DMS 273 treated with DMSO at 0.1 percent for 48 hours (cell line): ENCODE measurements at places on chromosomes 7 and 10.
A peak's percentile ranks its signal among the peaks of the same experiment; 100 is the strongest.

- DNase-seq, result peak; percentile 21
Measured at GRCh38 chr10:34655286-34656170, 159.6 kb downstream of the PARD3 start.

- DNase-seq, result no peak
Measured at GRCh38 chr10:128067691-128068397, 58.4 kb downstream of the MKI67 start.

GRCh38 chr10:64385355-64385754, 864.2 kb downstream of the REEP3 start:
- DNase-seq, result no peak

- no peak for DNase-seq
Measured at GRCh38 chr7:21326241-21326640, 101.6 kb upstream of the SP4 start.

DNA sequence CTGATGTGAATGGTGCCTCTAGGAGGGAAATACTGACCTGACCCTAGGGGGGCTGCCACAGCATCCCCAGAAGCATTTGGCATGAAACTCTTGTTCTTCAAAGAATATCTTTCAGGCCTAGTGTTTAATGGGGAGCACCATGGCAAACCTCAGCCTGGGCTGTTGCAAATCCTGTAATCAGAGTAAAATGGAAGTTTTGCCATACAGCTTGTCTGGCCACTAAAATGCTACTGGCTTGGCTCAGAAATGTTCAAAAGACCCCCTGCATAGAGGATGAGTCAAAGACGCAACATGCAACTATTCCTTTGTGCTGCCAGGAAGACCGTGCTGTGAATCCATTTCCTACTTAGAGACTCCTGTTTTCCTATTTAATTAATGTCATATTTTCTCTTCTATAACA, 26.7 kb downstream of the HECW1 start:
- no peak for DNase-seq

DNA sequence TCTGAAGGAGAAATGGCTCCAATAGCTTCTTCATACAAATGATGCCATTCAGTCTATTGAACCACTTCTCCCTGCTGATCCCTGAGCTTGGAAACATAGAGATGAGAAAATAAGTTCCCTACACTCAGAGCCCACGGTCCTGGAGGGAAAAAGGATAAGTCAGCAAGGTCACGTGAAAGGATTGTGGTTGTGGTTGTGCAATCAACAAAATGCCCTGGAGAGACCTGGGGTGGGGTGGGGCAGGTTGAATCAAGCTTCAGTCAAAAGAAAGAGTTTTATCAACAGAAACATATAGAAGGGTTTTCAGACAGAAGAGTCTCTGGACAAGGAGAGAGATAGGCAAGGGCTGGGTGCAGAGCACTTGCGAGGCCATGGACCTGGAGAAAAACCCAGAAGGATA, 30.1 kb downstream of the C10orf90 start:
- DNase-seq, result no peak

- DNase-seq, result no peak
Measured at GRCh38 chr7:155324012-155324917, 26.6 kb downstream of the INSIG1 start.

DNA sequence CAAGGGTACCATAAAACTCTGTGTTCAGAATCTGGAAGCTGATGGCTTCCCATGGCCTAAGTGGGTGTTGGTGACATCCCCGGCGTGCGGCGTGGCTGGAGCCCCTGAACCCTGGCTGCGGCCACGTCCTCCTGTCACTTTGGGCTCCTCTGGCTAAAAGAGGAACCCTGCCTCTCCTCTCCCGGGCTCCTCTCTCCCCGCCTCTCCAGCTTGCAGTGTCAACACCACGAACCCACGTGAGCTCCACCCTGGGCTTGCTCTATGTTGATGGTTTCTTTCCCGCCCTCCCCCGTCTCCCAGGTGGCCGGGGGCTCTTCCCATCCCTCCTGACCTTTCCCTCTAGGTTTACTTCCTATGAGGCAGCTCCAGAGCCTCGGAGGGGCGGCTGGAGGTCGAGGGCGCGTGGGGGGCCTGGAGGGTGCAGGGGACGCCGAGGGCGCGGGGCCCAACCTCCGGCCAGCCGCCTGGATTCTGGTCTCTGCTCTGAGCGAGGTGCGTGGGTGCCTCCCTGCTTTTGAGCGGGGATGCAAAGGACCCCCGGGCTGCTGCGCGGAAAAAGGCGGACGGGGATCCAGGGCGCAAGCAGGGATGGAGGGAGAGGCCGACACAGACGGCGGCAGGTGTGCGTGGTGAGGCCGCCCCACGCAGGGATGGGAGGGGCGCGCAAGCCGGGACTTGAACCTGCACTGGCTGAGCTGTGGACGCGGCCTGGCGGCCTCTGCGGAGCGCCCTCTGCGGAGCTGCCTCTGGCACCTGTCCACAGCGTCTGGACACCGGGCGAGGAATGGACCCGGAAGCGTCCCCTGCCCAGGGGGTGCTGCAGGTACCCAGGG, 115.5 kb upstream of the DIP2C start:
- no peak for DNase-seq

DNA sequence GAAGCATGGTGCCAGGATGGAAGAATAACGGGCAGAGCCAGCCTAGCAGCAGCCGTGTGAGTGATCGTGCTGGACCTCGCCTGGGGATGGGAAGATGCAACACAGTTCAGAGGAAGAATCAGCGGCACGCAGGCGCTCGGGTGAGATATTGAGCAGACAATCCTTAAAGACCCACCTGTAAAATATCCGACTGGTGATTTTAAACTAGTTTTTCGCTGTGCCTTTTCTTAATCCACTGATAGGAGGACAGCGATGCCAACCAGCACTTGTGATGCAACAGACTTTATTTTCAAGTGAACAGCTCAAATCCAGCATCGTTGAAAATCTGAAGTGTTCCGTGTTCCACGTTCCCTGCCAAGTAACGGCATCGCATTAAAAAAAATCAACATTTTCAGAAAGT, 214.7 kb downstream of the TEX36 start:
- no peak for DNase-seq

- no peak for DNase-seq
Measured at GRCh38 chr7:108328174-108328651, 128.0 kb downstream of the NRCAM start.

DNA sequence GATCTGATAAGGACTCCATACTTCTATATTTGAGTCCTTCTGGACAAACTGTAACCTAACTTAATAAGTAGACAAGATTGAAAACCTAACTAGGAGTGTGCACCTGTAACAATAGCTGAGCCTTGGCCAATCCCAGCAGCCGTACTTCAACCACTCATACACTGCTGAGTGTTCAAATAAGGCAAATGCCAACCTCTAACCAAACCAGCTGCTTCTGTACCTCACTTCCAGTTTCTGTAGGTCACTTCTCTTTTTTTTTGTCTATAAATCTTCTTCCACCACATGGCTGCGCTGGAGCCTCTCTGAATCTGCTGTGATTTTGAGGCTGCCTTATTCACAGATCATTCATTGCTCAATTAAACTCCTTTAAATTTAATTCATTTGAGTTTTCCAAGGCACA, 753.2 kb downstream of the DNAJB9 start:
- no peak for DNase-seq

- DNase-seq, result no peak
Measured at GRCh38 chr7:85102813-85103350, 84.0 kb downstream of the SEMA3D start.

GRCh38 chr10:82161264-82161663, 286.3 kb downstream of the NRG3 start:
- no peak for DNase-seq

DNA sequence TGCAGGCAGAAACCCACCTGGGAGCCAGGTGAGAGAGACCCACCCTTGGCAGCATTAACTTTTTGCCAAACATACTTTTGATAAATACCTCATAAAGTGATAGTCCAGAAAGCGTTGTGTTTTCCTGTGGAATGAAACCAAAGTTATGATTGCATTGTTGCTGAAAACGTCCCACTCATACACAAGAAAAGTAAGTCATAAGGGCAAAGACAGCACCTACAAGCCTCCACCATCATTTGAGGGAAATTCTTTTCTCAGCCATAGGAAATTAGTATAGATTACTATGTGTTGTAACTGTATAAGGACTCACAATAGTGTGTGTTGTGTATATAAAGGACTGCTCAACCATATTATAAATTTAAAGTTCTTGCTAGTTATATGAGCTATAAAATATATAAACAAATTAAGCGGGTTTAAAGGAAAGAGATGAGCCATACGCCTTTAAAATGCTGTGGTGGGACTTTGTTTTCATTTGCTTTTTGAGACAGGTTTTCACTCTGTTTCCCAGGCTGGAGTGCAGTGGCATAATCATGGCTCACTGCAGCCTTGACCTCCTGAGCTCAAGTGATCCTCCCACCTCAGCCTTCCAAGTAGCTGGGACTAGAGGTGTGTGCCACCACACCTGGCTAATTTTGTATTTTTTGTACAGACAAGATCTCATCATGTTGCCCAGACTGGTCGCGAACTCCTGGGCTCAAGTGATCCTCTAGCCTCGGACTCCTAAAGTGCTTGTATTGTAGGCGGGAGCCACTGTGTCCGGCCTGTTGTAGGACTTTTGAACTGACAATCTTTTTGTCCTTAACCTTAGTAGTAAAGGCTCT, 160.8 kb downstream of the PKD1L1 start:
- DNase-seq, result no peak

DNA sequence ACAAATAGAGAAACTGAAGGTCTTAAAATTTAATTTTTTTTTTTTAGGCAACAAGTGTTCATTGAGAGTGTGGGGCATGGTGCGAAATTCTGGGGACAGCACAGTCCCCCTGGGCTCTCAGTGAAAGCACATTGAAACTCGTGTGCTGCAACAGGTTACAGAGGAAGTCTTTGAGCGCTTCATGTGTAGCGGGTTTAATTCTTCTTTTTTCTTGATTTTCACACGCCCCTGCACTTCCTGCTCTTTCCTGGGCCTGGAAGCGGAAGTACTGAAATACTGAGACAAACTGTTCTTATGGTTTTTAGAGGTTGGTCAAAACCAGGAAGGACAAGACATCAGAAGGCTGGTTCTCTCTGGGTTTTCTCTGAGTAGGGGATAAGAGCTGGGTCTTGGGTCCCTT, 203.5 kb downstream of the PTEN start:
- DNase-seq, result no peak

- DNase-seq, result no peak
Measured at GRCh38 chr10:21891439-21891838, 112.1 kb downstream of the DNAJC1 start.

DNA sequence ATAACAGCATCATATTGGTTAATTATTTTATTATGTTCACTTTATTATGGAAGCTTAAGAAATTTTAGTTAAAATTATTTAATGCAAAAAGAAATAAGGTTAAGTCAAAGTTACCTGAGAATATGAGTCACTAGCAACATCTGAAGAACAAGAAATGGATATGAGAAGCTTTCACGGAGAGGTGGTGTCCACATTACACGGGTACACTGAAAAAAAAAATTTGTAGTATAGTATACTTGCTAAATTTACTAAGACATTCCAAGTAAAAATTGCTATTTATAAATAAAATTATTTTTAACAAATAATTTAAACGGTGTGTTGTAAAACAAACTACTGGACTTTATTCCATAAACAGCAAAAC, 63.9 kb downstream of the DPY19L1 start:
- no peak for DNase-seq

- no peak for DNase-seq
Measured at GRCh38 chr10:8365935-8366911, 311.7 kb downstream of the GATA3 start.

GRCh38 chr7:128791972-128792327, 182 bp downstream of the CCDC136 start:
- no peak for DNase-seq

- DNase-seq, result no peak
Measured at GRCh38 chr10:24822590-24822989, 98.9 kb upstream of the ARHGAP21 start.

DNA sequence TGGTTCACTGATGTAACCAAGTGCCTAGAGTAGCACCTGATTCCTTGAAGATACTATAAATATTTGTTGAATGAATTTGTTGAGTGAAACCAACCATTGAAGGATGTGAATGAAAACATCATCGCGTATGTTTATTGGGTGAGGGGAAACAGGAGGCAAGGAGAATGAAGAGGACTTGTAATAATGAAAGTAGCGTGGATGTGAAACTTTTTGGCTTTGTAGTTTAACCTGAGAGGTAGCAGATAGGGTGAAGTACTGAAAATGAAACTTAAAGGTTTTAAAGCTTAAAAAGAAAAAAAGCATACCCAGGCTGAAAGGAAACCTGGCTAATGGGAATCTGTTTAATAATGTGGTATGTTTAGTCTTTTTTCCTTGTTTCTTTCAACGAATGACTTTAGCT, 5.2 kb downstream of the CCNY start:
- no peak for DNase-seq

GRCh38 chr10:130957423-130957822, 354.1 kb downstream of the TCERG1L start:
- no peak for DNase-seq

DNA sequence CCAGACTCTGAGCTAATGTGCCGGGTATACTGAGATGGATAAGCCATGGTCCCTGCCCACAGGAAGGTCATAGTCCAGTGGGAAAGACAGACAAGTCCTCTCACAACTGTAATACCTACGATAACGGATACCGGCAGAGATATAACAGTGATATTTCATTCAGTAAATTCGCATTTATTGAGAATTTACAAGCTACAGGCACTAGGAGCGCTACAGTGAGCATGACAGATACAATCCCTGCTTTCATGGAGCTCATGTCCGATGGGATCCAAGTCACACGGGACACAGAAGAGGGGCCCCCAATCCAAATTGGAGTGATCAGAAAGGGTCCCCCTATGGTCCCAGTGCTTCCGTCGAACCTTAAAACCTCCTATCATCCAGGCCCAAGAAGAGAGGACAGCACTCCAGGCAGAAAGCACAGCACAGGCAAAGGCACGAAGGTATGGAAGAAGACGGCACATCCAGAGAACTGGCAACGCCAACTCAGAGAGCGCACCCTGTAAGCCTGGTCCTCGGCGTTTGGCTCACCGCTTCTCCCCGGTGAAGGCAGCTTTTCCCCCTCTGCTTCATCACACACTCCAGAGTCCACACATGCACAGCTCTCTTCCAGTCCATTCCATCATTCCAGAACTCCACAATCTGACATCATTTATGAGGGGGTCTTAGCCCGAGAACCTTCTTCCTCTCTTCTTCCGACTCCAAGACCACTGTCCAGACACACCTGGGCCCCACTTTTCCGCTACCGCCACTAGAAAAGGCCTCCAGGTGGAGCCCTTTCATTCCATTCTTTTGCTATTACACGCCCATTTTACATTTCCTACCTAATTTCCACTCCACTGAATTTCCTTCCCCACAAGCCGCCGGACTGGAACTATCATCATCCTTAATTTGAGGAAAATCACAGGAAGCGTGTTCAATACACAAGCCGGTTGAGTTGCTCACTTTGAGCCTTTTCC, 47.8 kb upstream of the NKX2-3 start:
- no peak for DNase-seq
